ENCODE measurements at places on chromosomes 3 and 15.

DNA sequence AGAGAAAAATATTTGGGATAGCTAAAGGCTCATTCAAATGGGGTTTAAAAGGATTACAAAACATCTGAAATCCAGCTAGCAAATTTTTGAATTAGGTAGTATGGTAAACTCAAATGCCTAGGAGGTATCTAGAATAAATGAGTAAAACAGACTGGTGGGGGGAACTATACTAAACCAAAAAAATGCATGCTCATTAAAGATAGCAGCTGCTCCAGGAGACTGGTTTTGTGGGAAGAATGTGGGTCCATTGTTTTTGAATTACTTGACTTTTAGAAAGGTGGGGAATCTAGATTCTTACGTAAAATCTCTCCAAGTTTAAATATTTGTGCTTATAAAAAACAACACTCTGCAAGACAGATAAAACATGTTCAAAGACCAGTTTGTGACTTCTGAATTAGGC is 73.8 kb downstream of the LEKR1 start:
- DNase-seq: no peak

DNA sequence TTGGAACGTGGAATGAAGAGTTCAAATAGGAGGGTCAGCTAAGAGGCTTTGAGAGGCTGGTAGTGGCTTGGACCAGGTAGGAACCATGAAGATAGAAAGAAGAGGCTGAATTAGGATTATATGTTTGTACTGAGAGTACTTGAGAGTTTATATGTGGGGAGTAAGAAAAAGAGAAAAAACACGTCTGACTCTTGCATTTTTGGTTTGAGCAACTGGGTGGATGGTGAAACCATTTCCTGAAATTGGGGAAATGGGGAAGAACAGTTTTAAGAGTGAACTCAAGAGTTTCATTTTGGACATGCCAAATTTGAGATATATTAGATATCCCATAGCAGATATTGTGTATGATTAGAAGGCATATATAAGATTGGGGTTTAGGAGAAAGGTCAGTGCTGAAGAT is 92.9 kb upstream of the TNIK start:
- DNase-seq: no peak

DNA sequence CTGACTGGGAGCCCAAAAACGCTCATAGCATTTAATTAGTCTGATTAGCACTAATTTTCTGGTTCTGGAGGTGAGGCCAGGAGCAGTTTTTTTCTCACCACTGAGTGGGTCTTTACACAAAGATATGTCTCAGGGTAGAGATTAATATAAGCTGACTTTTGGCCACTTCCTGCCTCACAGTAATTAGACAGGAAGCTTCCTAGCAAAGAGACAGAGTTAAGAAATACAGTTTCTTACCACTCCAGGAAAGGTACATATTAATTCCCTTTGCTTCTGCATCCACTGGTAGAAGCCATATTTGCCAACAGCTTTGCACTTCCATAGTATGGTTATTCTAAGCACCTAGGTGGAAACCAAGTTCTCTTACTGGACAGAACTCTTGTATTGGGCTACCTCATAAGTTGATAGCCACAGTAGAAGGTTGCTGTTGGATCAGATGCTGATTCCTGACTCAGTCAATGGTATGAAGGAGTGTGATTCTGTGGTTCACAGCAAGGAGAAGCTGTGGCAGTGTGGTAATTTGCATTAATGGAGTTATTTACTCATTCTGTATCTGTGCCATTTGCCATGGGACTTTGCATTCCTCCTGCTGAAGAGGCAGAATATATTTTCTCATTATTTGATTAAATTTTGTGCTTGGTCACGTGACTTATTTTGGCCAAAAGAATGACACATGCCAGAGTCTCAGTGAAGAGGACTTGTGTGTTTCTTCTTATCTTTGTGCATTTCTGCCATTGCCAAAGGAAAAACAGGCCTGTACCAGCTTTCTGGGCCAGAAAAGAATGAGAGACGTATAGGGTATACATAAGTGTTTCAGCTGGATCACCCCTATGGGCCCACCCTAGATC is 17.5 kb upstream of the ZBTB20 start:
- DNase-seq: no peak

GRCh38 chr3:18579661-18580060 is 154.5 kb upstream of the SATB1 start:
- no peak for DNase-seq

DNA sequence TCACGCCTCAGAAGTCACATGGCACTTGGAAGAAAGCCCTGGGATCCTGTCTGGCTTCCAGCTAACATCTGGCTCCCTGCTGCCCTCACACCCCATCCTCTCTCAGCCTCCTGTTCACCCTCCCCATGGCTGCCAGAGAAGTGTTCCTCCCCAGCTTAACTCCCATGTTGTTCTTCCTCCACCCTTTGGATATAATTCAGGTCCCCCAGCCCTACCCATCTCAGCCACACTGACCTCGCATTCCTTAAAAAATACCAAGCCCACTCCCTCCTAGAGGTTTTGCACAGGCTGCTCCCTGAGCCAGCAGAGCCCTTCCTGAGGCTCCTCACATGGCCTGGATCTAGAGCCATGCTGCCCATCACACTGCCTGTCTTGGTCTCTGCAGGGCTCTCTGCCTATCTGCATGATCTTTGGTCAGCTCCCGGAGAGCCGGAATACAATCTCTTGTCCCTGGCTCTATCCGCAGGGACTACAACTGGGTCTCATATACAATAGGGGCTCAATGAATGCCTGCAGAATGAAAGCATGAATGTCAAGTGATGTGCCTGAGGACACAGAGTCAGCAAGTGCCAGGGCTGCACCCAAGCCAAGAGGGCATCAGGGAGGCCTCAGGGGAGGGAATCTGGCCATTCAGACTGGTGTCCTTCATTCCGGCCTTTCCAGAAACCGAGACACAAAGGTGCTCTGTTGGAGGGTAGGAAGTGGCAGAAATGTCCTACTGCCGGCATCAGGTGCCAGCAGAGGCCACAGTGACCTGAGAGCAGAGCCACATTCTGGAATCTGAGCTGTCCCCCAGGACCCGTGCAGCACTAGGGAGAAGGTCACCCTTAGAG is 3.8 kb upstream of the TKT start:
- no peak for DNase-seq

DNA sequence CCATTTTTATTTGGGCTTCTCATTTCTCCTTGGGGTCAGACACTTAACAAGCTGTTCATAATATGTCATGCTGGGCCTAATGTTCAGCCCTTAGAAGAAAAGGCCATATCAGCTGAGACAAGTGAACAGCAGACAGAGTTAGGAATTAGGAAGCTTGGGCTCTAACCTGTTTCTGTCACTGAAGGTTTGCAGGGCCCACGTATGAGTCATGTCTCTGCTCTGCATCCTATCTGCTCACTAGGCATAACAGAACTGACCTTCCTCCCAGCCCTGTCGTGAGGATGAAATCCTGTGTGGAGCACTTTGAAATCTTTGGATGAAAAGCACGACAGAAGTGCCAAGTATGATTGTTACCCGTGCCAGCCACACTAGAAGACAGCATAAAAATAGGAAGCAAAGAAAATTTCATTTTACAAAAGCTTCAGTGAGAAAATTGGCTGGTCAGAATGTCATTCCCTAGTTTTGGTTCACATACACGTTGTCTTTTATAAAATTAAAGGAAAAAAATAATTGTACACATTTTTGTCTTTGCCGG is 26.5 kb upstream of the CD47 start:
- no peak for DNase-seq

- DNase-seq: no peak
Observed at GRCh38 chr3:156207802-156208685, 87.7 kb downstream of the KCNAB1 start.
